Kidney (tissue), 22 donors: ENCODE measurements at places on chromosomes 1 and 21.

- DNase-seq = no peak
Observed at GRCh38 chr1:48665708-48666407, 110.8 kb downstream of the BEND5 start.

DNA sequence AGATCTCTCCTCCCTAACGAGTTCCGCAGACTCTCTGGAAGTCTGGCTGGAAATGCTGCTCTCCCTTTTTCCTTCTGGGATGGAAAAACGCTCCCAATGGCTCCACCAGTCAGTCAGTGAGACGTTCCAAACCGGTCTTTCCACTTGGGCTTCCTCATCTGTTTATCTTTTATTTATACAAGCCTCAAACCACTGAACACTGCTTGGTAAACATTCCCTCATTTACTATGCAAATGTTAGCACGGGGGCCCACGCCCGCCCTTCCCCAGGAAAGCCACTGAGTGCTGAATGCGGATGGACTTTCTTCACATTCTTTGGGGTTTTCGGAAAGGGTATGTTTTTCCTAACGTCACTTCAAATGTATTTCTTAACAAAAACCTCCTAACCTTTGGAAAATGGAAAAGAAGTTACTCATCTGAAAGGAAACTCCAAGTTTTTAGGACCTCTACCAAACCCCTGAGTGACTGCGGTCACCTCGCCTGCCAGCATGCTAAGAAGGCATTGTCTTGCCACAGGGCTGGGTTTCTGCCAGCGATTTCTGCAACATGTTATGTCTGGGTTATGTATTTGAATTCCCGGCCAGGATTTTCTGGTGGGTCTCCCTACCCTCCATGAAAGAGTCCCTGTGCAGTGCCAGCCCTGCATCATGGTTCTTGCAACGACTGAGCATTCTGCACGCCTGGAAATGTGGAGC, 14.0 kb upstream of the UMODL1 start:
- peak; percentile 66 for DNase-seq

GRCh38 chr1:203626910-203627246, 246 bp downstream of the ATP2B4 start:
- no peak for DNase-seq

GRCh38 chr1:228094432-228095016, 8.6 kb downstream of the C1orf35 start:
- no peak for DNase-seq

DNA sequence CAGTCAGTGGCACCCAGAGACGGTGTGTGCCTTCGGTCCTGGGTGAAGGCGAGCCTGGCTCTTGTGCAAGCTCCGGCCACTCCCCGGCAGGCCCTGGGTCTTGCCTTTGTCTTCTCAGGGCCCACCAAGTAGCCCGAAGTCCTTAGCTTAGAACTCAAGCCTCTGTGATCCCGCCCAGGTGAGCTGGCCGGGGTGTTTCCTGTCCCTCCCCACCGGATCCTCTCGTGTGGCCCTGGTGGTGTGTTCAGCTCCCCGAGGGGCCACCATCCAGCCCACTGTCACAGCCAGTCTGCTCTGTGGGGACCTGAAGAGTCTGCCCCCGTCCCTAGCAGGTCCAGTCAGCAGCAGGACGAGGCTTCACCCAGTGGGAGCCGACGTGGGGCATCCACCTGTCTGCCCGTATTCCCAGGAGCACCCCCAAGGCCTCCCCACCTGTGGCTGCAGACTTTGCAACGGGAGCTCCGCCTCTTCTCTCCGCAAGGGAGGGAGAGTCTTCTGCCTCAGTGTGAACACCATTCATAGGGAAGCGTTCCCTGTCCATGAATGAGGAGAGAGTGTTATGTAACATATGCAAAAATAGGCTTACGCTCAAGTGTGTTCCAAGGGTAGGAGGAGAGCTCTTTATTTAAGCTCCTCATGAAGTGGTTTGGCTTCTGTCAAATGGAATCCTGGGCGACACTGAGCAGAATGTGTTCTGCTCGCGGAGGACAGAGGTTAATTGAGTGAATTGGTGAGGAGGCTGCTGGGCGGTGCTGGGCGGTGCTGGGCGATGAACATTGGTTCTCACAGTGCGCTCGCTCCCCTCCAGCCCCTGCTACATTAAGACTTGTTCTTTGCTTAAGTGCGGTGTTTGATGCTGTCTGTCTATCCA, 108.9 kb downstream of the CRYAA start:
- DNase-seq = no peak

GRCh38 chr1:6985549-6986276, 200.5 kb downstream of the CAMTA1 start:
- no peak for DNase-seq

DNA sequence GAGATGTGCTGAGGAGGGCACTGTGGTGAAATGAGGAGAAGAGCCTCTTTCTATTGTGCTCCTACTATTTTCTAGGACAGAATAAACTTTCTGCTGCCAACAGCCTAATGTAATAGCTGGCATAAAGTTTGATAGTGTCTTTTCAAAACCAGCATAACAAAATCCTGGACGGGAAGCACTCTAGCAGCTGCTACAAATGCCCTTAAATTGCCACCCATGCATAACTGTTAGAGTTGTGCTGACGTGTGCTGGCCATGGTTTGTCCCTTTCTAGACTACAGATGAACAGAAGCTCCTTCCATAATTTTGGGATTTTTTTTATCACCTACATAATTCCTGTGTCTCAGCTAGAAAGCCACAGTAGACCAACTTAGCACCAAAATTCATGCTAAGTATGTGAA, 88.5 kb upstream of the DEPDC1 start:
- DNase-seq = no peak

GRCh38 chr1:61579802-61580201, 145.1 kb downstream of the TM2D1 start:
- DNase-seq = peak; percentile 32

- no peak for DNase-seq
Observed at GRCh38 chr1:158720620-158721019, at the start of gene OR6K3. TSS of gene OR6K3 (minus strand) at chr1:158720720. CDS start at chr1:158718115, 2,605 bp downstream.

GRCh38 chr21:27424601-27425000, 457.7 kb upstream of the ADAMTS5 start:
- no peak for DNase-seq
